AG08395 (cell line): ENCODE measurements at places on chromosomes 2 and 18.

DNA sequence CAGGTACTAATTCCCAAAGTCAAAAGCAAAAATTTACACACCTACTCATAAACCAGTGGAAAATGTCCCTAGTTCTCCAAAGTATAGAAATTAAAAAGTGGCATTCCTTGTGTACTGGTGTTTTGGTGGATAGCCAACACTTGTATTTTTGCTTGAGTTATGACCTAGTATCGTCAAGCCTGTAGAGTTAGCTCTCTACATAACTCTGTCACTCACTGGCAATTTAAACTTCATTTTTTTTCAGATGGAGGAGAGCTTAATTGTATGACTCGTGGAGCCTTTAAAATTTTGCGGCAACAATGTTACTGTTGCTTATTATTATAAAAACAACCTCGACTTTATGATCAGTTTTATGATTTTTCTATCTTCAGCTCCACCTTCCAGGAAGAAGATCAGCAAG, 58.7 kb downstream of the ITGB6 start:
- DNase-seq: no peak

GRCh38 chr2:234770031-234770506, 181.7 kb upstream of the SH3BP4 start:
- no peak for DNase-seq

GRCh38 chr2:209582281-209582680, 158.4 kb downstream of the MAP2 start:
- no peak for DNase-seq

- DNase-seq: no peak
Measured at GRCh38 chr2:40466332-40466906, 14.5 kb upstream of the SLC8A1 start.

DNA sequence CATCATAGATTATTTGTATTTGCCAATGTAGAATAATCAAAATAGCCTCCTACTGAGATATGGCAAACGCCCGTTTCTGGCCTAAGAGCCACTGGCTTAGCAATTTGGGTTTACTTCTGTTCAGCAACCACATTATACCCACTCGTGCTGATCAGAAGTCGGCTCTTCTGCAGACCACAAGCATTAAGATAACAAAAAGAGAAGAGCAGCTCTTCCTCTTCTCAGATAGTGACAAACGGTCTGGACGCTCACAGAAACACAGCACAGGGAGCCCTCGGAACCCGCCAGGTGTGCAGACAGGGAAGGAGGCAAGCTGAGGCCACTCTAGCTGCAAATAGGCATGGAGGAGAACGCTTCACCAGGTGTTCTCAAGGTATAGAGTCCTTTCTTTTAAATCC, 164.0 kb downstream of the HDAC4 start:
- DNase-seq: no peak

GRCh38 chr2:153786016-153786415, 85.7 kb upstream of the GALNT13 start:
- no peak for DNase-seq

DNA sequence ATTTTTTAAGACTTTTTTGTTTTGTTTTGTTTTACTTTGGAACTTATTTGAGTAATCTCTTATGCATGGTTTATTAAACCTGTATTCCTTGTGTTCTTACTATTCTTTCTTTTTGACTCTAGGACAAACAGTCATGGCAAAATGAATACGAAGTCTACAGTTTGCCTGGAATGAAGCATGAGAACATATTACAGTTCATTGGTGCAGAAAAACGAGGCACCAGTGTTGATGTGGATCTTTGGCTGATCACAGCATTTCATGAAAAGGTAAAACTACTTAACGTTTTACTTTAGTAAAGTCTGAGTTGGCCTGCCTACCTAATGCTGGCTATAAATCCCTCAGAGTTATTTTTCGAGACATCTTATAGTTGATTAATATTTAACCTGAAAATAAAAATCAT, 72.3 kb downstream of the ACVR2A start:
- DNase-seq: no peak

DNA sequence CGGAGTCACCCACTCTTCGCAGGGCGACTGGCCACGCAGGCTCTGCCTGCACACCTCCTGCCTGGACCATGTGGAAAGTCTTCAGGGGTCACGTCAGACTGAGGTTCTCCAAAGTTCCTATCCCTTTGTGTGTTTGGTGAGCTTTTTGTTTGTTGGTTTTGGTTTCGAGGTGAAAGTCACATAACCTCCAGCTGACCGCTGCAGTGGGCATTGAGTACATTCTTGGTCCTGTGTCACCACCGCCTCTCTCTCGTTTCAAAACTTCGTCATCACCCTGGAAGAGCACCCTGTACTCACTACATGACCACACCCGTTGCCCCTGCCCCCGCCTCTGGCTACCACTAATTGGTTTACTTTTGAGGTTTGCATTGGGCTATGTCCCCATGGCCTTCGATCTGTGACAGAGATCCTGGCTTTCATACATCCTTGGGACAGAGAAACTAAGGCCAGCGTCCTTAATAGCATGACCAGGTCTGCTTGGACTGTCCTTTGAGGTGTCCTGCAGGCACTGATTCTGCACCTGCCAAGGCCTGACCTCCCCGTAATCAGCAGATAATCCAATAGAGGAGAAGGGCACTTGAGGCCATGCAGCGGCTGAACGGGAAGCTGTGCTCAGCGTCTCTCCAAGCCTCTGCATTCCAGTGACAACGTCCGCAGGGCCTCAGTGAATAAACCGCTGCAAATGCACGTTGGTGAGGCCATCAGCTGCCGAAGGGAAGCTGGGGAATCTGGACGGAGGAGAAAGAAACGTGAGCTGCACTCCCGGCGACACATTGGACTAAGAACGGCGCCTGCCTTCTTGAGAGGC, 46.8 kb downstream of the SH3BP4 start:
- no peak for DNase-seq

GRCh38 chr18:79611040-79611681, 68.4 kb upstream of the CTDP1 start:
- DNase-seq: peak; percentile 68

- DNase-seq: no peak
Measured at GRCh38 chr2:19048593-19049266, 309.7 kb downstream of the OSR1 start.

GRCh38 chr2:165505514-165505913, 36.0 kb downstream of the CSRNP3 start:
- no peak for DNase-seq
